Posterior cingulate gyrus (tissue), 11 donors: ENCODE measurements at places on chromosomes 3 and 15.
A peak's percentile ranks its signal among the peaks of the same experiment; 100 is the strongest.

DNA sequence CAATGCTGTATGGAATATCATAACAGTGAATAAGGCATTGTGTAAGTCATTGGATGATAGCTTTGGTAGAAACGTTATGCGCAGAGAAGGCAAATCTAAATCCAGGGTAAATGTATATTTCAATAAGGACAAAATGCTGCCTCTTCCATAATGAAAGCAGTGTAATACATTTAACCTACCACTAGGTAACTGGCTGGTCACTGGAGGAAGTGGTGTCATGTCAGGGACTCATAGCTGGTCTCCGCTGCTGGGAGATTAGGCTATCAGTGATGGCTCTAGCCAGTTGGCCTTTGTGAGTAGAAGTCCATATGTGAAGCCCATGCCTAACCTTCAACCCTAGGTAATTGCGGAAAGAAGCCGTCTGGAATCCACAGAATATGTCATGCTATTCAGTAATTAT is 140.9 kb downstream of the NLGN1 start:
- no peak for DNase-seq

- no peak for DNase-seq
Measured at GRCh38 chr3:29456901-29457300, 176.0 kb downstream of the RBMS3 start.

DNA sequence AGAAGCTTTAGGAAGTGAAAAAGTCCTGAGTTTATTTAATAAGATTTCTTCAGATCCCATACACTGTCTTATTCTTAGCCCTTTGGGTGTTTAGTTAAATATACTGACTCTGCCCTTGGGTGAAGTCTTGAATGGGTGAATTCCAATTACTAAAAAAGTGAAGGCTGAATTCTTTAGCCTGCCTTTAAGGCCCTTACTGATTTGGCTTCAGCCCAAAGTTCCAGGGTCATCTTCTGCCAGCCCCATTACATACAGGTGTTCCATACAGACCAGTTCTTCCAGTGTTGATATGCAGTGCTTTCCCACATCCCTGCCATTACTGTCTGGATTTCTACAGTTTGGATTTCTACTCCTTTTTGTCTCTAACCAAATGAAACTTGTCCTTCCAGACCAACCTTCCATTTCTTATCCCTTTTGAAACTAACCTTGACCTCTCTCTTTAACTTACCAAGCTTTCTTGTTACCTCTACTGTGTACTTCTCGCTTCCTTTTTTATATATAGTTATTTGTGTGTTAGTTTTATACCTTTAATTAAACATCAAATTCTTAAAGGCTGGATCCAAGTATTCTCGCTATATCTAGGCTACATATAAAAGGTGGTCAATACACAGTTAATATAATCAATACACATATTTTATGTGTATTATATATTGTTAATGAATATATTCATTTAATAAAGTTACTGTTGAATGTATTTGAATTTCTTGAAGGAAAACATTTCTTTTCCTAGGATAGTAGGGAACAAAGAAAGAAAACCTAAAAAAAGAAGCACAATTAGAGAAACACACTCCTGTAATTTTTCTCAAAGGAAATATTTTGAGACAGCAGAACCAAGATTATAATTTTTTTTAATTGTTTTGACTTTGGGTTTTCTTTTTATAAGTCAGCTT is 15.0 kb downstream of the MBNL1 start:
- no peak for DNase-seq

DNA sequence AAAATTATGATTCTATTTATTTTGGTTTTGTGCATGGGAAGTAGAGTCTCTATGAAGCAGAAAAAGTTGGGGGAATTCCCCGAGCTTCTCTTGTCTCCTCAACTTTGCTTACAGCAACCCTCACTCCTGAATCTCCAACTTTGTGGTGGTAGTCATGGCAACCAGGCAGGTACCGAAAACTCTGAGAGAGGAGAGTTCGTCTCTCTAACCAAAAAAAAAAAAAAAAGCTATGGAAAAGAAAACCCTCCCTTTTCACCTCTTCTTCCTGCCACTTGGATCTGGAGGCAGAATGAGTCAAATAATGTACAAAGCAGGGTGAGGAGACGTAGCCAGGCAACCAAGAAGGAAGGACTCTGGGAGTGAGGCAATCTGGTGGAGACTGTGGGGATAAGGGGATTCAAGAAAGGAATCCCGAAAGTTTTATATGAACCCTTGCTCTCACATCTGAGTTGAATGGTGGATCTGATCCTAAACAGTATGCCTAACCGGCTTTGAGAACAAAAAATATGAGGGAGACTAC is 108.1 kb downstream of the PLOD2 start:
- no peak for DNase-seq

GRCh38 chr15:64923546-64923945 is 11.8 kb downstream of the ANKDD1A start:
- DNase-seq = no peak

DNA sequence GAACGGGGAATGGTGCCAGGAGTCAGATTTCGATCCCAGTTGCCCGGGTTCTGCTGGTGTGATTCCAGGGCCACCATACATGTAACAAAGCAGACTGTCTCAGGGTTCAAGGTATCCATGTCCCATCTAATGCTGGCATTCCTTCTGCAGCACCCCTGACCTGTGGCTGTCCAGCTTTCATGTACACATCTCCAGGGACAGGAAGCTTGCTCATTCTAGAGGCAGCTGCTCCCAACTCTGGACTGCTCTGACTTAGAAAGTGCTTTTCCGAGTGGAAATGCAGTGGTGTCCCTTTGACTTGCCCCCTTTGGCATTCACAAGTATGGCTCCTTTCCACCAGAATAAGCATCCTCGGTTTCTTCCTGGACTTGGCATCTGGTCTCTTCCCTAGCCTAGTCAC is 30.9 kb downstream of the PML start:
- peak; percentile 5 for DNase-seq

DNA sequence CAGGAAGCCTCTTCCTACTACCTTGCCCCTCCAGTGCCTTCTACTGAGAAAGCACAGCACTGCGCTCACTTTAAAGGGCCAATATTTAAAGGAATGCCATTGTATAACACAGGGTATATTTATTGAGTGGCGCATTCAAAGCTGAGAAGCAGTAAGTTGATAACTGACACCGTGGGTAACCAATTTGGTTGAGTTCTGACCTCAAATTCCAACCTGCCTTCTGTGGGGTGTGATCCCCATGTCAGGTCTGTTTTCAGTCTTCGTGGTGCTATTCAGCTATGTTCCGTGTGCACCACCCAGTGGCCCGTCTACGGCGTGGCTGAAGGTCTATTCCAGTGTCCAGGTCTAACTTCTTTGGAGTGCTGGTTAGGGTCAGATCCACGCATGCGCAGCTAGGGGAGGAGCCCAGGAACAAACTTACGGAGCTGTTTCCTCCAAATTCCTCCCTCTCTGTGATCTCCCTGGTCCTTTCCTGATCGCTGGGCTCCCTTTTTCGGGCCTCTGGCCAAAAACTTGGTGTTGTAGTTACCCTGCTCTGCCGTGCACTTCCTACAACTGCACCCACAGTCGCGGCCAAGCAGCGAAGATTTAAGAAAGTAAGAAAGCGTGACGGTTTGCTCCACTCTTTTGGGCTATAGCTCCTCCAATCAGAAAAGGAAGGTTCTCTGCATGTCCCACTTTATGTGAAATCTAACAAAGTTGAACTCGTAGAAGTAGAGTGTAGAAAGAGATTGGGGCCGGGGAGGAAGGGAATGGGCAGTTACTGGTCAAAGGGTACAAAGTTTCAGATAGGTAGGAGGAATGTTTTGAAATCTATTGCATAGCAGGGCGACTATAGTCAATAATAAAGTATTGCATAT is 7.7 kb downstream of the LRRC2 start:
- peak; percentile 47 for DNase-seq

GRCh38 chr15:89652666-89653065 is 2.6 kb downstream of the KIF7 start:
- DNase-seq = no peak

DNA sequence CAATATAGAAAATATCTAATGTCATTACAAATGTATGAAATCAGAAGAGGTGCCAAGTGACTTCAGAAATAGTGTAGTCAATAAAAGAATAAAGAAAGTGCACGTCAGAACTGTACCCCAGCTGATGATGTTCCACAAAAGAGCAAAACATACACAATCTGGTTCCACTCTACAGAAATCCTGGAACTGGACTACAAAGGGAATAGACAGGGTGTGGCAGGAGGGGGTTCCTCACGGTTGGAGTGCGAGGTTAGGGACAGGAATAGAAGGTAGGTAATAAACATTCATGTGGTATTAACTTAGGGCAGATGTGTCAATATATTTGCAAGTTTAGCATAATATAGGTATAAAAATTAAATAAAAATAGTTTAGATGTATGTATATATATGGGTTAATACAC is 103.3 kb upstream of the GOLGA6L6 start:
- DNase-seq = no peak
